ENCODE measurements at places on chromosomes 11 and 22. TPM values are rescaled to one million over a fixed set of nuclear protein-coding genes. Genes with fewer than 3 reads are reported as not detected.

Gene LRRC75B
- 0.63 TPM for total RNA-seq

Gene TMEM41B
- total RNA-seq, result 34.2 TPM

Gene MPPED2
- total RNA-seq, result 0.21 TPM

Gene RSF1
- 136 TPM for total RNA-seq

Gene GGTLC2
- not detected for total RNA-seq

Gene OR10A2
- not detected for total RNA-seq

Gene SLC6A5
- not detected for total RNA-seq

Gene PHF21A
- 33.2 TPM for total RNA-seq

Gene PRG3
- total RNA-seq, result not detected

Gene PDHX
- total RNA-seq, result 16.9 TPM

Gene OR8A1
- total RNA-seq, result not detected

Gene PGA5
- 0.52 TPM for total RNA-seq

Gene OR52N4
- 1.0 TPM for total RNA-seq

Gene NPTXR
- total RNA-seq, result 0.94 TPM

Gene SPDYC
- not detected for total RNA-seq

Gene MLC1
- total RNA-seq, result 2.8 TPM

Gene CYP2D6
- 0.84 TPM for total RNA-seq

Gene CFAP68
- total RNA-seq, result 13.2 TPM

Gene OR2AG2
- 0.10 TPM for total RNA-seq

Gene IL17REL
- not detected for total RNA-seq

Gene CCDC73
- total RNA-seq, result not detected

Gene SLC22A6
- not detected for total RNA-seq

Gene RAG1
- total RNA-seq, result 0.52 TPM

Gene SDF2L1
- total RNA-seq, result 10.0 TPM

Gene OR6A2
- total RNA-seq, result not detected

Gene APOL6
- 54.4 TPM for total RNA-seq

Gene ST14
- 11.4 TPM for total RNA-seq

Gene ANO9
- total RNA-seq, result 19.9 TPM

Gene ARHGAP20
- total RNA-seq, result 0.21 TPM

Gene CRYBA4
- total RNA-seq, result not detected

Gene RRP7A
- total RNA-seq, result 50.3 TPM

Gene DDX17
- total RNA-seq, result 576 TPM

Gene GRM5
- total RNA-seq, result not detected

Gene SCGB1A1
- not detected for total RNA-seq

Gene RFPL3
- total RNA-seq, result 0.21 TPM

Gene RBFOX2
- total RNA-seq, result 0.42 TPM

Gene SULT4A1
- total RNA-seq, result not detected

Gene NNMT
- 0.73 TPM for total RNA-seq

Gene LDHAL6A
- 0.10 TPM for total RNA-seq

Gene LGALS1
- total RNA-seq, result 260 TPM

Gene KCNJ4
- not detected for total RNA-seq

Gene C11orf52
- total RNA-seq, result not detected

Gene FAM89B
- 18.1 TPM for total RNA-seq

Gene CHADL
- 1.5 TPM for total RNA-seq

Gene OR52I2
- total RNA-seq, result not detected

Gene KRTAP5-1
- not detected for total RNA-seq

Gene TUG1
- 82.0 TPM for total RNA-seq

Gene RAB38
- total RNA-seq, result 1.3 TPM

Gene CBLIF
- not detected for total RNA-seq

Gene IGLL1
- 0.31 TPM for total RNA-seq

Gene MRGPRE
- not detected for total RNA-seq

Gene LRRC74B
- not detected for total RNA-seq

Gene GPR83
- total RNA-seq, result 0.10 TPM
